ENCODE measurements at places on chromosomes 4 and X.
A peak's percentile ranks its signal among the peaks of the same experiment; 100 is the strongest.

- DNase-seq = peak; percentile 42
Measured at GRCh38 chrX:16786791-16787735, 797 bp downstream of the TXLNG start.

GRCh38 chr4:101977076-101977475 is 186.5 kb downstream of the BANK1 start:
- no peak for DNase-seq

DNA sequence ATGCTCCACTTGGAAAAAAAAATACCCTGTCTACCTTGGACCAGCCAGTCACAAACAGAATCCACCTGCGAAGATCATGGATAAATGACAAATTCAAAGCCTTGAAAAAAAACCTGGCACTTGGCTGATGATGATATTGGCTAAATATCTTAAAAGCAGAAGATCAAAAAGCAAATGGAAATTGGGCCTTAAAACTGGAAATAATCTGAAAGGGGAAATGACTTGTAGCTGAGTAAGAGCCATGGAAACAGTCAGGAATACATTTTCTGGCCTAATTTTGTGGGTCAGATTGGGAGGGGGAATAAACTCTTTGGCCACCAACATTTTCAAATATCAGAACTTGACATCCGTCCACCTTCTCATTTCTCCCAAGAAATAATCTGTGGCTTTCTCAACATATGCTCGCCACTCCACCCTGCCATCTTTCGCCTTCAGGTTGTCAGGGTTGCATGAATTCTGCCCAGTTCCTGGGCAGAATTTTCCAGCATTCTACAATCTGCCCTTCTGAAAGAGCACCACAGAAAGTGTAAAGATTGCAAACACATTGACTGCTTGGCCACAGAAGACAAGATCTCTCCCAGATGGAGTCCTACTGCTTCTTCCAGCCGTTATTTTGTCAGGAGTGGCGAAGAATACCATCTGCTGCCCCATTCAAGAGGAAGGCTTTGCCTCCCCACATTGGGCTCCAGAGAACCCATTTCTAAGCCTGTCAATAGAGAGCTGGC is 1.7 kb upstream of the NDP start:
- DNase-seq = no peak

- no peak for DNase-seq
Measured at GRCh38 chrX:41322821-41323603, 10.9 kb upstream of the DDX3X start.

GRCh38 chr4:150680651-150681050 is 98.7 kb downstream of the MAB21L2 start:
- DNase-seq = no peak

DNA sequence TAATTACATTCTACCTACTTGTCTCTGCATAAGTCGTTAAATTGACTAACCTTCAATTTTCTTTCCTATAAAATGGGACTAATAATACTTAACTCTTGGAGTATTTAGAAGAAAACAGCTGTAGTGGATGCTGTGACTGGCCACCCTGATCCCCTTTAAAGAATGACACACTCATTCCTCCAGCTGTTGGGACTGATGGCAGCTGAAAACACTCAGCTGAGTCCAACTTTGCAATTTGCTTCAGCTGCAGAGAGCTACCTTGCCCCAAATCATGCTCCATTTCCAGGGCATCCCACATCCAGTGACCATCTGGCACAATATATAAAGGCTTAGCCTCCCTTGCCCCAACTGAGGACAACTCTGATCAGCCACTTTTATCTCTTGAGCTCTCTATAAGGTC is 89.1 kb downstream of the MID1IP1 start:
- DNase-seq = no peak

GRCh38 chrX:19571711-19572110 is 56.4 kb upstream of the MAP3K15 start:
- DNase-seq = no peak

- DNase-seq = no peak
Measured at GRCh38 chr4:81049907-81050306, 19.4 kb downstream of the BMP3 start.

DNA sequence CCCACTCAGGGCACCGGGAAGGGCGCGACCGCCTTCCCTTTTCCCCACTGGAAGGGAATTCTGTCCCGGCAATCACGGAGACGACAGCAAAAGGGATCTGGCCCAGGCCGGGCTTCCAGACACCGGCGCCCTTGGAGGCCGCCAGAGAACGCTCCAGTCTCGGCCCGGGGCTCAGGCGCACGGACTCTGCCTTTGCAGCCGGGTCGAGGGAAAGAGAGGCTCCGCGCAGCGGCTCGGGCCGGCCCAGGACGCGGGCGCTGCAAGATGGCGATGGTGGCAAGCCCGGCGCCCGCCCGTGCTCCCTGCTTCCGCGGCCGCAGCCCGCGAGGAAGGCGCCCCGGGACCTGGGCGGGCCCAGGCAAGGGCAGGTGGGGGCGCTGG is 1.1 kb downstream of the CTBP1 start:
- no peak for DNase-seq

- DNase-seq = no peak
Measured at GRCh38 chr4:31518796-31519250, 798.7 kb downstream of the PCDH7 start.

DNA sequence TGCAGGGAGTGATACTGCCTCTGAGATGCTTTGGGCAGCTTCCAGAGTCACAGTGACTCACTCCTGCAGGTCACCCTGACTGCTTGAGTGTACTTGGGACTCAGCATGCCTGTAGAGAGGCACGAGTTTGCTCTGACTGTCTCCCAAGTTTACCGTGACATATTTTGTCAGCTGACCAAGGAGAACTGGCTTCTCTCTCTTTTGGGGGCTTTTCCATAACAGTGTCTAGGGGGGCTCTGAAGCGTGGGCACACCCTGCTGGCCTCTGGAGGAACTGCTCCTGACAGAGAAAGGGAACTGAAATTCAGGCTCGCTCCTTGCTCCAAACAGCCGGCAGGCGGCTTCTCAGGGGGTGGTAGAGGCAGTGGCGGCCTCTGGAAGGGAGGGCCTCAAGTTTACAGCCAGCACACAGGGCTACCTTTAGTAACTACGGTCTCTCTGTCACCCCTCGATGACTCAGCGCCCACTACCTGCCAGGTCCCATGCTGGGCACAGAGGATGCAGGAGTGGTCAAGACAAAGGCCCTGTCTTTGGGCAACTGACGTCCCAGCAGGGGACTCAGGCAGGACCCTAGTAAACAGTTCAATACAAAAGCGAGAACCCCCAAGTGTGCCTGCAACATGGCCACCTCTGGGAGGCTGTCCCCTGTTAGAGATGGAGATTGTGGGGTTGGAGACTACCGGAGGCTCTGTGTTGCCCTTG is 17.8 kb downstream of the ZNF185 start:
- DNase-seq = no peak

GRCh38 chr4:74228691-74229640 is 71.0 kb downstream of the MTHFD2L start:
- peak; percentile 55 for DNase-seq

GRCh38 chrX:130091980-130092522 is 18.2 kb downstream of the ELF4 start:
- DNase-seq = peak; percentile 55

DNA sequence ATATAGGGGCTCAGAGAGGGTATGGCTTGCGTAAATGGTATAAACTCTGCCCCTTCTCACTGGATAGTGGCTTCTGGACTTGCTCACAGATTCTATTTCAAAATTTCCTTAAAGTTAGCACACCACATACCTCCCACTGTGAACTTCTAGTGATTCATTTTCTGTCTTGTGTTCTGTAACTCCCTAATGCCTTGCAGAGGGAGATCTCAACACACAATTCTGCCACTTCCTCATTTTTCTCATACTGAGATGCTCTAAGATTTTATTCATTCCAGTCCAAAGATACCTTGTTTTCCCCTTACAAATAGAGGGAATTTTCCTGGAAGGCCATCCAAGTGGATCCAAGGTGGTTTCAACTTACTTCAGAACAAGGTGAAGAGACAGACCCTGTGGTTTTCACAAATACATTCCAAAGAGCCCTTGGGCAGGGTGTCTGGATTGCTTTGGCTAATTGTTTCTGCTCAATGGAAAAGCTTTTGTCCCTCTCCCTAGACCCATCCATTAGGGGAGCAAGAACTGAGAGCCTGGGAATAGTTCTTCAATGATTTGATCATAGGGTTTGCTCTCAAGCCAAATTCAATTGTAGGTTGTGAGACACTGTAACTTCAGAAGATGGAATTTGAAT is 52.1 kb upstream of the CAPN6 start:
- DNase-seq = no peak

DNA sequence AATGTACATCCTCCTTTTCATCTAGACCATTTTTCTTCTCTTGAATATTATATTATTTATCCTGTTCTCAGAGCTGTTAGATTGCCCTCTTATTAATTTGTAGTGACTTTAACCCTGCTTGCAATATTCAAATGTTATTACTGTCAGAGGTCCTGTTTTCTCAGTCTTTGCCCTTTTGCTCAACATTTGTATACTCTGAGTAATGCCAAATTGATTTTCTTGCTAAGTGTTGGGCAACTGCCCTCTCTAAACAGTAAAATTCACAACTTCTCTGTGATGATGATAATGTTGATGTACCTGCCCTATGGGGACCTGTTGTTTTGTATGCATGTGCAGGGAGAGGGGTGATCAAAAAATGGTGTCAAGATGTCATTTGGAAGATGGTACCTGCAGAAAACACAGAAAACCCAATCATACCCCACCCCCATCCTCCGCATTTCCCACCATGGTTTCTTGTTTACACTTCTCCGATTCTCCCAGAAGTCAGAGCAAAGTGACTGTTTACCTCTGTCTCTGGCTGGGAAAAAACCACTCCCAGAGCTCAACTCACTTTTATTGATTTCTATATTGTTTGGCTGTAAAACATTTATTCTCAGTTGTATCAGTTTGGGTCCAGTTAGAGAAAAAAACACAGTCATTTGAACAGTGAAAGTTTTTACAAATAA is 694.0 kb downstream of the IL1RAPL1 start:
- no peak for DNase-seq

DNA sequence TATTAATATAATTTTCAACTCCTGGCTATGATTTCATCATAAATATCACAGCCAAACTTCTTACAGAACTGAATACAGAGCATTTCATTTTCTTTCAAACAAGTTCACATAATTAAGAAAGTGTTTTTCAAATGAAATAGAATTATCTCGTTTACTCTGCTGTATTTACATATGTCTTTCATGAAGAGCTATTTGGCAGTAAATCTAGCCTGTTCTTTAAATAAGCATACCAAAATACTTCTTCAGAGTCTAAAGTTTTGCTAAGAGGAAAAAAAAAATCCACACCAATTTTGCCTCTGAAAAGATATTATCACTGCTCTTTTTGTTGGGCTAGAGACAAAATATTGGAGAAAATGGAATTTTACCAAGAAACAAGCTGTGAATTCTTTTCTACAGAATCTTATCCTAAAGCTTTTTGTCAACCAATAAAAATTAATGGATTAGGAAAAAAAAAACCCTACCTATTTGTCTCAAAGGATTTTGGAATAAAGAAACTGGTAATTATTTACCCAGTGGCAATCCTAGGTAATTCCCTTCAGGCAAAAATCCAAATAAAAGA is 287.9 kb upstream of the NR3C2 start:
- no peak for DNase-seq

DNA sequence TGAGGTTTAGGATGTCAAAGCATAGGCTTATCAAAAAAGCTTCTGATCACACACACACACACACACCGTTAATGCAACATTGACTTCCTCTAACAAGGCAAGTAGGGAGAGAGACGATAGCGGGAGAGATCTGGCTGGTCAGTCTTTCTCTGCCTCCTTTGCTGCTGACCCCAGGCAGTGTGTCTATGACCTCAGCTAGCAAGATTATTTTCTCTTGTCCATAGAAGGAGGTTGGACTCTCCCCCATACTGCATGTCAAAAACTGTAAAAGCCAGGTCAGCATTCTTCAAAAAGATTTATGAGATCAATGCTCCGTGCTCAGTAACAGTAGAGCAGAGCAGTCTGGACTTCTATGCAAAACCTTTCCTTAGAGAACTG is 63.5 kb upstream of the PGM2 start:
- DNase-seq = no peak

GRCh38 chr4:177455561-177455970 is 13.3 kb upstream of the AGA start:
- no peak for DNase-seq

DNA sequence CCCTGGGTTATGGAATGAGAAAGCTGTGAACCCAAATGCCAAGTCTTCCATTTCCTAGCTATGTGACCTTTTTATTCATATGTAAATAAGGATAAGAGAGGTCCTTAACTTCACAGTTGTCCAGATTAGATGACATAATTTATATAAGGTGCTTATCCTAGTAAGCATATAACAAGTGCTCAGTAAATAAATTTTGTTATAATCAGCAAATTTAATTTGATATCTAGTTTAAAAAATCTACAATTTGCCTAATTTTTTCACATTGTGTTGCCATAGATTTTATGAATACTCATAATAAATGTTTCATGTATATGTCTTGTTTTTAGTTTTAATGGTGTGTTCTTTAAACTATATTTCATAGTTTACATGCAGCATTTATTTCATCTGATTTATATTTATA is 130.4 kb upstream of the SPRY1 start:
- no peak for DNase-seq

DNA sequence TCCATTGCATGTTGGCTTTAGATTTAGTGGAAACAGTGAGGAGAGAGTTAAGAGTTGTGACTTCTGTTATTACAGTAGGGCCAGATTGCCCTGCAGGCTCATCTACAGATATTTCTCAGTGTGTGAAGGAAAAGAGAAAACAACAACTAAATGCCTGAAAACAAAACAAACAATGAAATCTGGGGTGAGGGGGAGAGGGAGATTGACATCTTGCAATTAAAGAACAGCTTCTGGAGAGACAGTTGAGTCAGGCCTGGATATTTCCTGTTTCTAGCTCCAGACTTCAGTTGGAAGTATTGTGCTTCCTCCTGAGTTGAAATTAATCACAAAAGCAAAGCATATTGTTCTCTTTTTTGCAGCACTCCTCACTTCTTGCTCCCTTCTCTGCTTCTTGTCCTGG is 108.3 kb upstream of the SCML1 start:
- no peak for DNase-seq

DNA sequence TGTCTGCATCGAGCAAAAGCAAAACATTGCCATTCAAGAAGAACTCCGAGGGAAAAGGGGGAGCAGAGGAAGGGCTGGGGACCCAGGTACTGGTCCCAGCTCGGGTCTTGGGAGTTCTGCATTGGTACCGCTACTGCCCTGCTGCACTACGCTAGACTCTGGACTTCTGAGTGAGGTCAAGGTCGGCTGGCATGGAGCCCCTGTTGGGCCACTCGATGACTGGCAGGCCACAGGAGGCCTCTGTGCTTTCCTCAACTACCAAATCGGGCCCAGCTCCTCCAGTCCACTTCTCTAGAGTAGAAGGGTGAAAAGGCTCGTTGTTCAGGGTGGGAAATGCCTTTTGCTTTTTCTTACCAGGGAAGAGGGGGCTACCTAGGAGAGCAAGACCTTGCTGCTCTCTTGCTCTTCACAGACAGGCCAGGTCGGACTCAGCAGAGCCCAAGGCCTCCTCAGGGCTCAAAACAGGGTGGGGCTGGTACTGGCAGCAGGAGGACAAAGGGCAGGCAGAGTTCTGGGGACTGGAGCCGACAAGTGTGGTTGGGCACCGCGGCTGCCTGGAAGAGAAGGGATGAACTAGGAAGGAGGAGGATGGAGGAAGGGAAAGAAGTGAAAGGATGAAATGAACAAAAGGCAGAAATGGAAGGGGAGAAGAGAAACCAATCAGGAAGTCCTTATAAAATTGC is 8.9 kb upstream of the IRAK1 start:
- DNase-seq = no peak

- DNase-seq = no peak
Measured at GRCh38 chr4:121380776-121381462, at the start of gene QRFPR. TSS of gene QRFPR (minus strand) at chr4:121381018. CDS start at chr4:121380647, 371 bp downstream.

- DNase-seq = no peak
Measured at GRCh38 chr4:154208424-154208823, 283.2 kb downstream of the DCHS2 start.

All from stimulated activated CD4-positive, alpha-beta T cell treated with anti-CD3 and anti-CD28 coated beads, Interleukin-1b, Interleukin-23, amount 100 ng/mL, for 4 hours (primary cell).